ENCODE measurements at places on chromosomes 2 and 18.

GRCh38 chr2:236895497-236895896 is 190.2 kb upstream of the COPS8 start:
- DNase-seq: no peak

GRCh38 chr2:157245846-157246764 is 11.4 kb upstream of the GALNT5 start:
- peak; percentile 83 for DNase-seq

- DNase-seq: no peak
Observed at GRCh38 chr2:111534910-111535352, 349.1 kb downstream of the ANAPC1 start.

DNA sequence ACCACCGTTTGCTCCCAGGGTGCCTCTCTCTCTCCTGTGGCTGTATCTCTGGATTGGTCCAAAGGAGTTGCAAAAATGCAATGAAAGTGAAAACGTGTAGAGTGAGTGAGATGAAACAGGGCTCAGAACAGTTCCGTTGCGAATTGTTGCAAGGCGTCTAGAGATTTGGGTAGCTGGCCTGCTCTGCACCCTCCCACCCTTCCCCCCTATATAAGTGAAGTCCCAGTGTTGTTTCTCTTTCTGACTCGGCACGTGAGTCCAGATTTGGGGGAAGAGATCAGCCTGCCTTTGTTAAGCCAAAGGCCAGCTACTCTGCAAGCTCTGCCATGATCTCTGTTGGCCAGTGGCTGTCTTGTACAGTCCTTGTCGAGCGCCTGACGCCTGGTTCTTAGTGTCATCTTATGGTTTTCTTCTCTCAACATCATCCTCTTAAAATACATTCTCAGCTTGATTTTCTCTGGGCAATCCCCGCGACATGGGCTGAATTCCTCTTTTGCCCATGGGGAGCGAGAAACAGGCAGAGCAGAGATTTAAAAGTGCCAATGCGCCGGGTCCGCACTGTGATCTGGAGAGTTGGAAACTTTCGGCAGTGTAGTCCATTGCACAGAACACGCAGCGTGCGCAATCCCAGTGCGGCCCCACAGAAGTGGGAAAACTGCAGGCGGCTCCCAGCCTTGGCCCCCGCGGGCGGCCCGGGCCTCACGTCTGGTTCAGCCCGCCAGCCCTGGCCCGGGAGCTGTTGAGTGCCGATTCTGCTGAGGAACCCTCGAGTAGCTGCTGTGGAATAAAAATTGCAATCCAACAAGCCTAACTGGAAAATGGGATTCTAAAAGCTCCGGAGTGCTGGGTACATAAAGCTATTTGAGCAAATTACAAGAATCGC is 9.3 kb downstream of the MEIS1 start:
- DNase-seq: no peak

DNA sequence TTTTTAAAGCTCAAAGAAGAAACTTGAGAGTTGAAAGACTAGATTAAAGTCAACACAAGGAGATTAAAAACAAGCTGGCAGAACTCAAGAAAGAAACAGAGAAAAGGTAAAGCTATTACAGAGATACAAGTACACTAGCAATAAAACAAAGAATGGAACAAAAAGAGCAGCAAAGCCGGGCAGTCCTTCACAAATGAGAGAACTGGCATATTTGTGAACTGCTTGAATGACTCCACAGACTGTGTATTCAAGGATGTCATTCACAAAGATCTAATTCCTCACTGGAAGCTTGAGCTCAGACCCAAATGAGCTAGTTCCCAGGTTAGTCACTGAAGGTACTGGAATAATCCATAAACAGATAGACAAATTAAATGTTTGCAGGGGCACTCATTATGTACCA is 318.0 kb downstream of the MYCN start:
- DNase-seq: no peak

- DNase-seq: no peak
Observed at GRCh38 chr2:10193276-10193795, 70.8 kb downstream of the RRM2 start.

DNA sequence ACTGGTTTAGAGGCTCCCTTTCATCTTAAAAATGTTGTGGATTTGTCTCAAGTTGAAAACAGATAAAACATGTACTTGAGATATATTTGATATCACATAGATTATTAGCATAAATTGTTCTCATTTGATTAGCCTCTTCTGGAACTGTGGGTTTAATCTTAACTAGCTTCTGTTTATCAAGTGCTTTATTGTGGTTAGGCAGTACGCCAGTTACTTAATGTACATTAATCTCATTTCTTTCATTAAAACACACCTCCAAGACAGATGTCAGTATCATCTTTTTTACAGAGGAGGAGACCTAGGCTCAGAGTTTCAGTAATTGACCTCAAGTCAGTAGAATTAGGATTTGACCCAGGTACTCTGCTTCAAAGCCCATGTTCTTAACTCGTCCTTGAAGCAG is 21.8 kb downstream of the SFTPB start:
- no peak for DNase-seq

DNA sequence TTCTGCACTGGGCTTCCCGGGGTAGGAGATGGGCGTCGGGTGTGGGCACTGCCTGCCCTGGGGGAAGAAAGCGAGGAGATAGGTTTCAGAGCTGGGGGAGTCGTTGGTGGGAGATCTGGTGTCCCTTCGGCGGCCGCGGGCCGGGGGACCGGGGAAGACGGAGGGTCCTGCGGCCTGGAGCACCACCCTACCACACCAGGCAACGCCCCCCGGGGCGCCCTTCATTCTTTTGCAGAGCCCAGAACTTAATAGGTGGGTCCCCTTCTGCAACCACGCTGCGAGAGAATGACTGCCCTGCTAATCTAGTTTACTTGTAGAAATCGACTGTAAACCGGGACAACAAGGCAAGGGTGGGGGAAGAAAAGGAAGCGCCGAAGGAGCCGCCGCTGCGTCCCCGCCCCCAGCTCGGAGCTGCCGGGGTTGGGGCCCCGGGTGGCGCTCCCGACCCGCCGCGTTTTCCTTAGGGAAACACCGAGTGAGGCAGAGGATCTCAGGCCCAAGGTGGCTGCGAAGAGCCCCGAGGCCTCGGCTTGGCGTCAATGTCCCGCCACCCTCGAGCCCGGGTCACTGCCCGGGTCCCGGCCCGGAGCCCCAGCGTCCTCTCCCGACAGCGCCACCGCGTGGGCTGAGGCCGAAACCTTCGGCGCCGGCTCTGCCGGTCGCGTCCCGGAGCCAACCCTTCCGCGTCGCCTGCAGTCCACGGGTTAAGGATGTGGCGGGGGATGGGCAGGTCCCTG is 5.4 kb upstream of the SATB2 start:
- DNase-seq: peak; percentile 63

DNA sequence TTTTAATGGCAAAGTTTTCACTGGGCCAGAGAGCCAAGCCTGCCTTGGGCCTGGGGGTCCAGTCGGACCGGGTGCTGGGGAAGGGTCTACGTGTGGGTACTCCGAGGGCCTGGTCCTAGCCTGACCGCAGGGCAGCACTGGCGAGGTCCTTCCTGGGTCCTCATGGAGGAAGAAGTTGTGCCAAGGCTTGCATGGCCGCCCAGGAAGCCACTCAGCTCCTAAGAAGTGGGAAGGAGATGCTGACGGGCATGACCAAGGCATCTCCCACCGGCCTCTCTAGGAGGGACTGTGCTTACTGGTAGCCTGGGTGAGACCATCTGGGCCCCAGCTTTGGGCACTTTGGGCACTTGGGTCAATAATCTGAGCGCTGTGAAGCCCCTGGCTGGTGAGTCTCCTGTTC is 22.6 kb downstream of the CIB4 start:
- no peak for DNase-seq

GRCh38 chr2:127638361-127639110 is 7.4 kb upstream of the GPR17 start:
- no peak for DNase-seq

DNA sequence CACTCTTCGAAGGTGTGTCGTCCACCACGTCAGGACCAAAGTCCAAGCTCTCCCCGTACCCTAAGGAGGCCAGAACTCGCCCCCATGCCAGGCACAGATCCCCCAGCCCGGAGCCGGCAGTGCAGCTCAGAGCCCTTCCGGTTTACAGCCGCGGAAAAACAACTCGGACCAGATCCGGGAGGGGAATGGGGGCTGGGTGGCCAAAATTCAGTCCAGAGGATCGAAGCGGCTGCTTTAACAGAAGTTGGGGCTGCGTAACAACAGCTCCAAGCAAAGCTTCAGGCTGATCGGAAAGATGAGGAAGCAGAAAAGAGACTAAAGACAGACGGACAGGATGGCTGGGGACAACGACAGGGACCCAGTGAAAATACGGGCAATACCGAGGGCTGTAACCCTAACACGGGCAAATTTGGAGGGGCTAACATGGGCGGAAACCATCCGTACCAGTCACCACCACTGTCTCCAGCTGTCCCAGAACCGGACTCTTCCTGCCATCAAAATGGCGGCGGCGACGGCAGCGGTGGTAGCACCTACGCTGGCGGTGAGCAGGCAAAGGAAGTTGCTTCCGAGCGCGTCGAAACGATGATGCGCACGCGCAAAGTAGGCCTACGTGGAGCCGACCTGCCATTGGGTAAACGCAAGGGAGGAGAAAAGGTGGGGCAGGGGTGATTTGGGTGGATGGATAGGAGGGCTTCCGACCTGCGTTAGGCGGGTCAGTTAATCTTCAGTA is at the start of gene MMADHC:
TSS of gene MMADHC (minus strand) at position 556 of the 730 bp plus-strand sequence. CDS start 678 bp downstream, outside the sequence.
- DNase-seq: peak; percentile 97

- DNase-seq: no peak
Observed at GRCh38 chr18:44934901-44935300, 254.2 kb downstream of the SETBP1 start.

GRCh38 chr2:144382849-144383248 is 137.1 kb downstream of the ZEB2 start:
- peak; percentile 74 for DNase-seq

DNA sequence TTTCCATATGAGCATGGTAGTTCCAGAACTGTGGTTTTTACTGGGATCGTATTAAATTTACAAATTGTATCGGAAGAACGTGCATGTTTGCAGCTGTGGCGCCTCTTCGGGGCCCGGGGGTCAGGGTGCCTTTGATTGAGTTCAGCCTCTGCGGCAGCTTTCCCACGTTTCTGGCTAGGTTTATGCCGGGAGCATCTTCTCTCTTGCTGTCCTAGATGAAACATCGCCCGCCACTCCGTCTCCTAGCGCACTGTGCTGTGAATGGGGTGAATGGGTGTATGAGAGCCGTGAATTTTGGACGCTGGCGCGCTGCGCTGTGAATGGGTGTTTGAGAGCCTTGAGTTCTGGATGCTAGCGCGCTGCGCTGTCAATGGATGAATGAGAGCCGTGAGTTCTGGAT is 12.3 kb downstream of the PDCD1 start:
- no peak for DNase-seq
